ENCODE measurements at places on chromosomes 5 and 9.

DNA sequence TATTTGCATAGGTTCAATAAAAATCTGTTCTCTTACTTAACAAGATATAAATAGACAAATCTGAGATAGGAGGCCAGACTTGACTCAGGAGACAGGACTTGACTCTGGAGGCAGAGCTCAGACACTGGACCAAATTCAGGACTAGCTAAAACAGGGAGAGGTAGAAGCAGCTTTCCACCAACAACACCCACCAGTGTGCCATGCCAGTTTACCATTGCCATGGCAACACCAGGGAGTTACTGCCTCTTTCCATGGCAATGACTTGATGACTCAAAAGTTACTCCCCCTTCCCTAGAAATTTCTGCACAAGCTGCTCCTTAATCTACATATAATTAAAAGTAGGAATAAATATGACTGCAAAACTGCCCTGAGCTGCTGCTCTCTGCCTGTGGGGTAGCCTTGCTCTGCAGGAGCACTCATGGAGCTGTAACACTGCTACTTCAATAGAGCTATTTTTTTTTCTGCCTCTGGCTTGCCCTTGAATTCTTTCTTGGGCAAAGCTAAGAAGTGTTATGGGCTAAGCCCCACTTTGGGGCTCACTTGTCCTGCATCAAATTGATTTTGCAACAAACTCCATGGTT is 473.0 kb downstream of the PLK2 start:
- DNase-seq = no peak

DNA sequence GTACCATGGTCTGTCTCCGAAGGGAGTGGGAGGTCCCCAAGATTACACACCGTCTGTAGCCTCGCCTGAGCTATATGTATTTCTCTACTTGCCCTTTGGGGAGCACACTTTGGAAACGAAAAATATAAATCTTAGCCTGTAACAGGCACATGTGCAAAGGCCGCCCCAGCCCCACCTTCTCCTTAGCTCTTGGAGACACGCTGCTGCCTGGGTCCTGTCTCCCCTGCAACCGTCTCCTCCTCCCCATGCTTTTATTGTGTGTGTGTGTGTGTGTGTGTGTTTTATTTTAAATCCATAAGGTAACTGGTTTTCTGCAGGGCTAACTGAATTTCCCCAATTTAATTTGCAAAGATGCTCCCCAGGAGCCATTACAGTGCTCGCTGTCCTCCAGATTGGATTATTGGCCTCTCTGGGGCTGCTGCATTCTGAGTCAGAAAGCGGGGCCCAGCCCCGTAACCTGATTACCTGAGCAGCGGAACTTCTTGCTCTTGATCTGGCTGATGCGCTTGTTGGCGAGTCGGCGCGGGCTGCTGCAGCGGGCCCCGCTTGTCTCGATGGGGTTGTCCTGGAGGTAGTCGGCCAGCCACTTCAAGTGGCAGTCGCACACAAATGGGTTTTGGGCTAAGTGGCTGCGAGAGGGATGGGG is 193.3 kb upstream of the PANK3 start:
- no peak for DNase-seq

DNA sequence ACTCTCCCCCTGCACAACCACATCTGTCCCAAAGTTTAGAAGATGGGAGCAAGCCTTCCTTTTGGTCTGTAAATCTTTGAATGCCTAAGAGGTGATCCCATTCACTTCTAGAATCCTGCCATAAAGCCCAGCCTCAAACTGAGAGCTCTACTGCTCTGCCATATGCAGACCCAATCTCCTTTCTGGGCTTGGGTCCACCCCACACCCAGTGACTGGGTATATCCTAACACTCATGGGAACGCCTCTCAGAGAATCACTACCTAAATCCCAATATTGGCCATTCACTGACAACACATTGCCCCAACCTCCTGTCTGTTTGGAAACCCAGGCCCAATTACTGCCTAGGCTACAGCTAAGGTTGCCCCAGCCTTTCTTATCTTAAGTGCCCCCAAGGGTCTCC is 90.7 kb downstream of the MAMDC2 start:
- DNase-seq = no peak

- no peak for DNase-seq
These were observed 21.6 kb downstream of the MATR3 start for GRCh38 chr5:139315056-139315615.

- peak; percentile 56 for DNase-seq
These were observed 2.9 kb downstream of the STK10 start for GRCh38 chr5:172185096-172185461.

GRCh38 chr9:107888773-107889227 is 399.2 kb upstream of the KLF4 start:
- no peak for DNase-seq

GRCh38 chr9:127561491-127562278 is 50.4 kb upstream of the STXBP1 start:
- DNase-seq = no peak

DNA sequence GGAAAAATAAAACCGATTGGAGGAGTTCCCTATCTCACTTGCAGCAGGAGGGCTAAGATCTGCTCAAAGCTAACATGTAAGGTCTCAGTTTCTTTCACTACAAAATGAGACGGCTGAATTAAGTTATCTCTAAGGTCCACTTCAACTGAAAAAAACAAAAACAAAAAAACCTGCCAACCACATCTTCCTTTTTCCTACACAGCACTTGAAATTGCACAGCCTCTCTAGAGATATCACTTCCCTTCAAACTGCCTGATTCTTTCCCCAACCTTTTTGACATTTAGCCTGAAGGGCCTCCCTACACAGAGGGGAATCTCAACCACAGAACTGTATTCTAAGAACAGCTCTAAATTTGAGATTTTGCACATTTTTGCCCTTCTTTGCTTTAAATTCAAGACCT is 227.9 kb upstream of the TARS1 start:
- DNase-seq = no peak

DNA sequence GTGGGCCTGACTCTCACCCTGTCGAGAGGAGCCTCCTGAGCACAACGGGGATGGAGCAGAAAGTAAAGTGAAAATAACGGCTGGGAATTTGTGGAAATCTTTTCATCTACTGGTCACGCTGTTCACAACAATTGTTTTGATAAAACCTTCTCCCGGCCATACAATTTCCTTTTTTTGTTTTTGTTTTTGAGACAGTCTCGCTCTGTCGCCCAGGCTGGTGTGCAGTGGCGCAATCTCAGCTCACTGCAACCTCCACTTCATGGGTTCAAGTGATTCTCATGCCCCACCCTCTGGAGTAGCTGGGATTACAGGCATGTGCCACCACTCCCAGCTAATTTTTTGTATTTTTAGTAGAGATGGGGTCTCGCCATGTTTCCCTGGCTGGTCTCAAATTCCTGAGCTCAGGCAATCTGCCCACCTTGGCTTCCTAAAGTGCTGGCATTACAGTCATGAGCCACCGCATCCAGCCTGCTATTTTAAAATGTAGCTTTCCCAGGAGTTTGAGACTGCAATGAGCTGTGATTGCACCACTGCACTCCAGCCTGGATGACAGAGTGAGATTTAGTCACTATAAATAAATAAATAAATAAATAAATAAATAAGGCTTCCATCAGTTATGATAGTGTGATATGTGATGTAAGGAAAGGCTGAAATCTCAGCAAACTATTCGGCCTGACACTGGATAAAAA is 73.5 kb upstream of the PTGER4 start:
- DNase-seq = no peak

- DNase-seq = no peak
These were observed 125.3 kb downstream of the ST8SIA4 start for GRCh38 chr5:100777680-100778300.

DNA sequence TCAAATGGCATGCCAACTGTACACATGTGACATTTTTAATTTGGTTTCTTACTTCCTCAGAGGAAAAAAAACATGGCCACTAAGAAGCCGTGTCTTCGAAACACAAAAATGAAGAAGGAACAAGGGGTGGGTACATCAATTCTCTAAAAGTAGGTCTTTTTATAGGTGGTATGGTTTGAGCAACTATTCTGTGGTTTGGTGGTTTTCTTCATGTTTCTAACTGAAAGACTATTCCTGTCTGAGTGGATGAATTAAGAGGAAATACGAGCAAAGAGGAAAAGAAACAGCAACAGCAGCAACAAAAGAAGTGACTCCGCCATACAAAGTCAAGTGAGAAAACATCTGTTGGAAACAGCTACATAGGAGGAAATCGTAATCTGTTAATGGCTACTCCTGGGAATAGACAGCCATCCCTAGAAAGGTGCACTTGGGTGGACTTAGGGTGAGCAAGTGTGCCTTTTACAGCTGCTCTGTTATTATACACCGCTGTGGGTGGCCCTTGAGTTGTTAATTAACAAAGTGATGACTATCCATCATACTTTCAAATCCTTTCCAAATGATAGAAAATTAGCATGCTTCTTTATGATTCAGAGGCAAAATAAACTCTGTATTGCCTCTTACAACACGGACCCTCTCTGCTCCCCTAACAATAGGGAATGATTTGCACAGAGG is 575.8 kb downstream of the TLE1 start:
- no peak for DNase-seq

DNA sequence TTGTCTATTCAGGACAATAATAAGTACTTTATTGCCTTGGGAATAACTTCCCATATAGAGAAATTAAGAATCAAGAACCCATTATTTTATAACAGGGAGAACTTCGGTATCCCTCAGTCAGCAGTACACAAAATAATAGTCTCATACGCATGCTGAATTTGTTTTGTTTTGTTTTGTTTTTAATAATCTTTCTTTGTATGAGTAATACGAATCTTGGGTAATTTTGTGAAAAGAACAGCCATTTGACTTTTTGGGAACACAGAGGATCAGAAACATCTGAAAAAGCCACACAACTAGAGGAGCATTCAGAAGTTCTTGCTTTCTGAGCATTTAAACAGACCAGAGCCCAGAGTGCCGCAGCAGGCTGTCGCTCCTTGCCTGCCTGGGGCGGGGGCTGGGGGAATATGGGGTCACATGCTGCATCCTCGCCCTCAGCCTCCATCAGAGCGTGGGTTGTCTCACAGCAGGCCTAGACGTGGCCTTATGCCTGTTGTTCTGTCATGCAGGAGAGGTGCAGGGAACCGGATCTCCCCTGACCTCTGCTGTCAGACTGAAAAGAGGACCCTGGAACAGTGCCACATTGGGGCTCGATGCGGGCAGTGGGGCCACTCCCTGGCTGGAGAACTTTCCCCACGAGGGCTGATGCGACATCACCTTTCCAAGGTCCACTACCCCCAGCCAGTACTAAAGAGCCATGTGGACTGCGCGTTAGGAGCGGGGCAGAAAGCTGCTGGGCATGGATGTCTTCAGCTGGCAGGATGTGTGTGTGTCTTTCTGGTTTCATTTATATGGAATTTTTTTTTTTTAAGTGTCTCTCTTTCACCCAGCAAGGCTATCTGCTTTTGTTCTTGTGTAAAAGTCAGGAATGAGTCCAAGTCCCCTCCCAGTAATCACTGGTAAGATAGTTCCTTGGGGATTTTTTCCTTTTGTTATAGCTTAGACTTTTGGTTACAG is 133.4 kb upstream of the OTULINL start:
- no peak for DNase-seq

DNA sequence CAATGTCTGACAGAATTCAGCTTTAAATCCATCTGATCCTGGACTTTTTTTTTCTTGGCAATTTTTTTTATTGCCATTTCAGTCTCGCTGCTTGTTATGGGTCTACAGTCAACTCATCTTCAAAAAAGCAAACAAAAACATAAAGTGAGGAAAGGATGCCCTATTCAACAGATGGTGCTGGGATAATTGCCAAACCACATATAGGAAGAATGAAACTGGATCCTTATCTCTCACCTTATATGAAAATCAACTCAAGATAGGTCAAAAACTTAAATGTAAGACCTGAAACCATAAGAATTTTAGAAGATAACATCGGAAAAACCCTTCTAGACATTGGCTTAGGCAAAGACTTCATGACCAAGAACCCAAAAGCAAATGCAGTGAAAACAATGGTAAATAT is 389.1 kb upstream of the ST8SIA4 start:
- DNase-seq = no peak

DNA sequence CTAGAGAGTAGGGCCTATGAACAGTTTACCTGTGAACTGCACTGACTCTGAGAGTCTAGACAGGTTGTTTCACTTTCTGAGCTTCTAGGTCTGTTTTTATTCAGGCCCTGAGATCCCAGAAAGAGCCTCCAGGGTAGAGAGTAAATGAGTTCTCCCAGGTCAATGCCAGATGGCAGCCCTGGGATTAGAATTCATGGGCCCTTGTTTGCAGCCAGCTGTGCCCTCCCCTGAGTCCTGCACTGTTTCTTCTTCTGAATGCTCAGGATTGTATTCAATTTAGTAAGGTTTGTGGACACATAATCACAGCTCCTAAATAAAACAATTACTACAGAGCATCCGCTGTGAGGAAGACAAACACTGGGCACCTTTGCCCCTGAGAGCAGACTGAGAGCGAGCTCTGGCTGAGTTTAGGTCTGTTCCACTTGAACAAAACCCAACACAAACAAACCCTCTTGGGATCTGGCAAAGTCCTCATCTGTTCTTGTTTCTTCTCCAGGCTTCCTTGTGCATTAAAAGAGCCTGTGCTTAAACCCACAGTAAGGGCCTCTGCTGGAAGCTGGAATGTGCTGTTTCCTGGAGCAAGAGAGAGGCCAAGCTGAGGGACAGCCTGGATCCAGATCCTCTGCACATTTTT is 29.9 kb downstream of the FAM219A start:
- DNase-seq = no peak

DNA sequence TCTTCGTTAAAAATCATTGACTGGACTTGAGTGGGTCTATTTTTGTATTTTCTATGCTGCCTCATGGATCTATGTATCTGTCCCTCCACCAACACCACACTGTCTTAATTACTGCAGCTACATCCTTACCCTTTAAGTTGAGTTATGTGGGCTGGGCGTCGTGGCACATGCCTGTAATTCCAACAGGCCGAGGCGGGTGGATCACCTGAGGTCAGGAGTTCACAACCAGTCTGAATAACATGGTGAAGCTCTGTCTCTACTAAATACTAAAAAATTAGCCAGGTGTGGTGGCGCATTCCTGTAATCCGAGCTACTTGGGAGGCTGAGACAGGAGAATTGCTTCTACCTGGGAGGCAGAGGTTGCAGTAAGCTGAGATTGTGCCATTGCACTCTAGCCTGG is 48.2 kb downstream of the XRCC4 start:
- no peak for DNase-seq
